ENCODE measurements at places on chromosomes 13 and 19. TPM values are rescaled to one million over a fixed set of nuclear protein-coding genes. Genes with fewer than 3 reads are reported as not detected.

DNA sequence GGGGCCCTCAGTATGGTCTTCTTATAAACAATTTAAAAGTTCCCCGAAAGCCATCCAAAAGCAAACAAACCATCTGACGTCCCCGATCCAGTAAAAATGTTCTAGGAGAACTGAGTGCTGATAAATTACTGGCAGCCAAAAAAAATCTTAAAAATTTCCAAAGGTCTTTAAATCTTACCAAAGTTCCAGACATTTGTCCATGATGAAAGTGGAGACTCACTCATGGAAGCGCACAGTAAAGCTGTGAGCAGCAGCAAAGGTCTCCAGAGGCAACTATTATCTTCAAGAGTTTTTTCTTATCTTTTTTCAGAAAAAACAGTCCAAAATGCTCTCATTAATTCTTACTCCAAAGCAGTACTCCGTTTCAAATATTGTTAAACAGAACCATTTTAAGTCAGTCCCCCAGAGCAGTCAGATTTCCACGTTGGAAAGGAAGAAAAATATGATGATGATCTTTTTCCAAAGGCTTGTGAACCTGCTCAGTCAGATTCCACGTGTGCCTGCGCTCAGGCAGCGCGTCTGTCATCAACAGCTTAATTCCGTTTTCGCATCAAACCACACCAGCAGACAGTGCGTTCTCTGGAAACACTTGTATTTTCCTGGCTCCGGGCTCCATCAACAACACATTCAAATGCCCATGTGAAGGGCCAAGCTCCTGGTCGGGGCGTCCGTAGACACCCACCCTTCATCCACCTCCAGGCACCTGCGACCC, 85.4 kb downstream of the COL4A1 start:
- no peak for DNase-seq

GRCh38 chr19:42366673-42367072, 23.4 kb downstream of the CNFN start:
- no peak for DNase-seq

Gene NLRP9
- total RNA-seq, result not detected

Gene PNMA8A
- 6.4 TPM for total RNA-seq

DNA sequence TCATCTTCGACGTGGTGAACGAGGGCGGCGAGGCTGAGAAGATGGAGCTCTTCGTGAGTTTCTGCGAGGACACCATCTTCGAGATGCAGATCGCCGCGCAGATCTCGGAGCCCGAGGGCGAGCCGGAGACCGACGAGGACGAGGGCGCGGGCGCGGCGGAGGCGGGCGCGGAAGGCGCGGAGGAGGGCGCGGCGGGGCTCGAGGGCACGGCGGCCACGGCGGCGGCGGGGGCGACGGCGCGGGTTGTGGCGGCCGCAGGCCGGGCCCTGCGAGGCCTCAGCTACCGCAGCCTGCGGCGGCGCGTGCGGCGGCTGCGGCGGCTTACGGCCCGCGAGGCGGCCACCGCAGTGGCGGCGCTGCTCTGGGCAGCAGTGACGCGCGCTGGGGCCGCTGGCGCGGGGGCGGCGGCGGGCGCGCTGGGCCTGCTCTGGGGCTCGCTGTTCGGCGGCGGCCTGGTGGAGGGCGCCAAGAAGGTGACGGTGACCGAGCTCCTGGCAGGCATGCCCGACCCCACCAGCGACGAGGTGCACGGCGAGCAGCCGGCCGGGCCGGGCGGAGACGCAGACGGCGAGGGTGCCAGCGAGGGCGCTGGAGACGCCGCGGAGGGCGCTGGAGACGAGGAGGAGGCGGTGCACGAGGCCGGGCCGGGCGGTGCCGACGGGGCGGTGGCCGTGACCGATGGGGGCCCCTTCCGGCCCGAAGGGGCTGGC, 52.6 kb downstream of the MAP4K1 start:
- no peak for DNase-seq

Gene NKG7
- 1.7 TPM for total RNA-seq

Gene SIGLECL1
- total RNA-seq, result not detected

GRCh38 chr13:23347601-23348000, 85.9 kb downstream of the SACS start:
- no peak for DNase-seq

Gene PCP2
- total RNA-seq, result 1.7 TPM

Gene LYPD4
- total RNA-seq, result not detected

DNA sequence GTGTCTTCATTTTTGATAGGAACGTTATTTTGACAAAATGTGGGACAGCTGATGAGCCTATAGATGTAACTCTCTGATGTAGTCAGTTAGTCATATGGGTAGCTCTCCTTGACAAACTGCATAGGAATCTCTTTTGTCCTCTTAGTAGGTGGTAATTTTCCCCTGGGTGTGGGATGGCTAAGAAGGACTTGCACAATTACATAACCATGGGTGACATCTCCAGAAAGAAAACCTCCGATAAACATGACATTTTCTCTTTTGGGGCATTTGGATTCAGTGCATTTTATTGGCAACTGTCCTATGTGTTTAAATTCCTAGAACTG, 41.8 kb downstream of the IGFL3 start:
- DNase-seq, result no peak

DNA sequence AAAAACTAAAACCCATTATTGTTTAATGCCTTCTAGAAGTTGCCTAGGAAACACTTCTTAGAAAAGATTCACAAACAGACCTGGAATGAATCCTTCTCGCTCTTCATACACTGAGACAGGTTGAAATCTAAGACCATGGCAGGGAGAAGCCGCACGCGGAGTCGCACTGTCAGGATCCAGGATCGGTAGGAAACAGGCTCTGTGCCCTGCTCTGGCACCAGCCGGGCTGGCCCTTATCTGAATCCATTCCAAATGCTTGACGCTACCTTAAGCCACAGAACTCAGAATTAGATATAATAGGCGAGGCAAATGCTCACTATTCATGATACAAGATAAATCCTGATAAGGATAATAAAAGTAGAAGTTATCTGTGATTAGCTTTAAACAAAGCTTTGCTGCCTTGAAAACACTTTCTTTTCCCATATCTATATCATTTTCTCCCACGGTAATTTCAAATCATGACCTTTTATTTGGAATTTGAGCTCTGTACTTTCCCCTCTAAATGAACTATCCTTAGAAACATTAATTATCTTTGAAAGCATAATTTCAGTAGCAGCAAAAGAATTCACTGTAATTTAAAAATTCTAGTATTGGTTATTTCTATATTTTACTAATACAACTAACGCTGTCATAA, 385.6 kb downstream of the IRS2 start:
- DNase-seq, result no peak

- DNase-seq, result no peak
Observed at GRCh38 chr13:46817095-46817494, 20.1 kb upstream of the ESD start.

GRCh38 chr19:18657590-18658365, 20.9 kb downstream of the KLHL26 start:
- no peak for DNase-seq

GRCh38 chr19:17965370-17966128, 1.4 kb upstream of the KCNN1 start:
- DNase-seq, result no peak

Measured in ureter (tissue), 1 donor.